ENCODE measurements at places on chromosomes 7 and 10.

DNA sequence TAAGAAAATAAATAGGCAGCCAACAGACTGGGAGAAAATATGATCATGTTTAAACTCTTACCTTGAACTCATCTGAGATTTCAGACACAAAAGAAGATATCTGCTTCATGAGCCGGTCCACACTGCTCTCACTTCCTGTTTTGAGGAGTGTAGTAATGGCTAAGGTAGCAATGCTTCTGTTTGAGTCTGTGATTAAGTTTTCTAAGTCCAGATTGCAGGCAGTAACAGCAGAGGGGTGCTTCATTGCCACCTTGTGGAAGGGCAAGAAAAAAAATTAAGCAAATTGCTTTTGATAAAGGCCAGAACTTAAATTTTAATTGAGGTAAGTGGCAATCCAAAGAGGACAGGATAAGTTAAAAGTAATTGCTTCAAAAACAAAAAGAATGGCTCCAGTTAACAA lies 69.1 kb downstream of the MEST start:
- no peak for DNase-seq

GRCh38 chr7:101947899-101948298 lies 130.5 kb downstream of the CUX1 start:
- no peak for DNase-seq

DNA sequence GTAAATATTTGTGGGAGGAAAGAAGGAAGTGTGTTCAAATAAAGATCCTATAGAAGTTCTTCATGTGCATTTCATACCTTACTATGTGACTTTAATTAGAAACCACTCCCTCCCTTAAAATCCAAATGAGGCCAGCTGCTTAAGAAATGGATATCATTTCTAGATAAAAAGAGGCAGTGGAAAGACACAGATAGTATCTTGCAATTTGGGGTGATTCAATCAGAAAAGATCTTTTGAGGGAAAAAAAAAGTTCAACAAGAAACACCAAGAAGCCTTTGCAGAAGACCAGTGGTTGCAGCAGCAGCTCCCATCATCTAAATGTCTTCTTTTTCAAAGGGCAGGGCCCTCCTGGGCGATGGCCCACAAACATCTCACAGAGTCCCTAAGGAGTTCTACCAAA lies 200.1 kb downstream of the LRRN3 start:
- no peak for DNase-seq

DNA sequence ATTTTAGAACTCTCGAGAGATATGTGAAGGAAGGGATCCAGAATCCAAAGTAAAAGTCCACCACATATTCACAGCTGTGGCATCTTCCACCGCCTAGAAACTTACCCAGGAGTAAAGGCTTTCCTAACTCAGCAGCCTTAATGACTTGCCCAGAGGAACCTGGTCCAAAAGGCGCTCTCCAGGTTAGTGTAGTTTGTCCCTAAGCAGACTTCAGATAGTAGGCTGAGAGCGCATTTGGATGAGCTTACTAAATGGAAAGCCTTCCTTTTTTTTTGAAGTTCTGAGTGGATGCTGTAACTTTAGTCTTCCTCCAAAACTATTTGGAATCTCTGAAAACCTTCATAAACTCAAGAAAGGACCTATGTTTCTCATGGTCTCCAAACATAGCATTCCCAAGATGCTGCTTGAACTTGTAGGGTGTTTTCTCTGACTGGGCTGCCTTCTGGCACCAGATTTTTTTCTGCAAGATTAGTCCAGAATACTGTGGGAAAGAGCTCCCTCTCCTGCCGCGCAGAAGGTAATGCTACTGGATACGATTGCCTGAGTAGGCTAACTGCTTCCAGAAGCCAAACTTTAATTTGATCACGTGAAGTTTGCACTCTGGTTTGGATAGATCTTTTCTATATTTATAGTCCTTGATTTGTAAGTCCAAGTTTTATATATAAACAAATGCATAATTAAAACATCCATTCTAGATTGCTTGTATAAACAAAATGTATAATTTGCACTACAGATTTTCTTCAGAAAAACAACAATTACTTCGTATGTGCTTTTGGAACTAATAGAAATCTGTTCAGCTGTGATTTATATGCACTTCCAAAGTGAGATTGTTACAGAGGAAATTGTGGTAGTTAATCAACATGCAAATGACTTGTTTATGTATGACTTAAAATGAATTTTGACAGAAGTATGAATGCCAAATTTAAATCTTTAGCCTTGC lies 19.6 kb upstream of the GPR37 start:
- peak; percentile 60 for DNase-seq

GRCh38 chr10:22246680-22247391 lies 29.0 kb upstream of the EBLN1 start:
- no peak for DNase-seq

DNA sequence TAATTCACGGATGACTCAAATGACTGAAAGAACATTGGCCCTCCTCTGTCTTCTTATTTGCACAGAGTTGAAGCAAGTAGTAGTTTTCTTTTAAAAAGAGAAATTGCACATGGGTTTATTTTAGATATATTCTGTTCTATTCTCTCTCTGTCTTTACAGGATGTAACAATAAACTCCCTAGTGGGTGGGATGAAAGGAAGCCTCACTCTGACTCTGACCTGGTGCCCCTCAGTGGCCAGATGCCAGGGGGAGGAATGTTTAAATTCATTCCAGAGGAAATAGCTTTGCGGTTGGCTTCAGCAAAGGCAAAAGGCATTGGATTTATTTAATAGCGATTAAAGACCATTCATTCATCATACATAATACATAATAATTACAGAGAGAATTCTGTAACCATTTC lies 156.4 kb upstream of the MTPN start:
- DNase-seq: peak; percentile 10

GRCh38 chr7:104552102-104552501 lies 223.7 kb downstream of the LHFPL3 start:
- DNase-seq: peak; percentile 86

GRCh38 chr7:142345811-142346210 lies 88.0 kb upstream of the PRSS58 start:
- DNase-seq: no peak

DNA sequence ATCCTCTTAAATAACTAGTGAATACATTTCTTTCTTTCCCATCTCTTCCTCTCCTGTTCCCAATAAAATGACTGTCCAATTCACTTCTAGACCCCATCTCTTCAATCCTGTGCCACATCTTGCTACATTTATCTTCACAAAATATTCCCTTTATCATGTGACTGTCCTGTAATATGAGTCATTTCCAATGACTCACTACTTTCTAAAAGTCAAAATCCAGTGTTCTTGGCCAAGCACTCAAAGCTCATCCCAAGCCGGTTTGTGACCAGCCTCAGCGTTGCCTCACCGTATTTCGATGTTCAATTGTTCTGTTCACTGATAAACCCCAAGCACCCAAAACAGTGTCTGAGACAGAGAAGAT lies 104.7 kb downstream of the PARD3 start:
- DNase-seq: no peak

DNA sequence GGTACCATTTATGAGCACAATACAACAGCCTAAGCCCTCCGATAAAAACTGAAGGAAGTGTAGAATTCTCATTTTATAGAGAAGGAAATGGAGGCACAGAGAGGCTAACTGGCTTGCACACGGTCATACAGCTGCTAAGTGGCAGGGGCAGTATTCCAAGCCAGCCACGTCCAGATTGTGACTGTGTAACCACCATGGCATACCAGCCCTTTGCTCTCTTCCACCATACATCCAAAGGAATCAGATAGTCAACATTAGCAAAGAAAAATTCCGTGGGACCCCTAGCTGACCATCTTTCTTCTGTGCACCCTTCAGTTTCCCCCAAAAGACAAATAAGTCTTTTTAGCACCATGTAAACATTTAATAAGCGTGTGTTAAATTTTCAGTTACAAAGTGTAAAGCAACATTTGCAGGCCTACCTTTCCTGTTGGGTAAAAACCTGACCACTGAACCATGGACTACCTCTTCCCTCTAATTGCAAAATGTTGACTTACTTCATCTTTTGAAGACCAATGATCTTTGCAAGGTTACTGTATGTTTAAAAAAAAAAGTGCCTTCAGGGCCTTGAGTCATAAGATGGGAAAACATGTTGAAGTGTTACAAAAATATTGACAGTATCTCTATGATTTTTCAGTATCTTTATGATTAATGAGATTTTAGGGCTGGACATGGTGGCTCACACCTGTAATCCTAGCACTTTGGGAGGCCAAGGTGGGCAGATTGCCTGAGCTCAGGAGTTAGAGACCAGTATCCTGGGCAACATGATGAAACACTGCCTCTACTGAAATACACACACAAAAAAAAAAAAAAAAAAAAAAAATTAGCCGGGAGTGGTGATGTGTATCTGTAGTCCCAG lies 24.3 kb upstream of the PDZD8 start:
- no peak for DNase-seq

GRCh38 chr10:12400266-12400931 lies 51.1 kb downstream of the CAMK1D start:
- no peak for DNase-seq

- peak; percentile 92 for DNase-seq
These were observed 39.8 kb downstream of the SPOCK2 start for GRCh38 chr10:72048450-72049124.

DNA sequence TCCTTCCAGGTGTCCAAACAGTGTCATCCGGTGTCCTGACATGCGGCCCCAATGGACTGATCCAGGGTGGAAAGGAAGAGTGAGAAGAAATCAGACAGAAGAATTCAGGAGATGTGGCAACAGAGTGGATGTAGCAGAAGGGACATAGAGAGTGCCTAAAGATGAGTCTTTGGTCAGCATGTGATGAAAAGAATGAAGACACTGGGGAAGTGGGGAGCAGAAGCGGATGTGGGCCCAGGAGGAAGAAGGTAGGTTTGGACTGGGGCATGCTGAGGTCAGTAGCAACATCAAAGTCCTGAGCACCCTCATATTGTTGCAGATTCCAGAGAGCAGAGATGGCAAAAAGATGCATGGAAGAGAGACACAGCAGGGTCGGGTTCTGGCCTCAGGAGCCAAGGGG lies 71.8 kb upstream of the STEAP1B start:
- no peak for DNase-seq

- peak; percentile 80 for DNase-seq
These were observed at the start of gene IGF2BP3 for GRCh38 chr7:23470330-23471105. Gene IGF2BP3, minus strand, starts transcription at chr7:23470491. Its CDS starts 381 bp downstream, at chr7:23470110.

DNA sequence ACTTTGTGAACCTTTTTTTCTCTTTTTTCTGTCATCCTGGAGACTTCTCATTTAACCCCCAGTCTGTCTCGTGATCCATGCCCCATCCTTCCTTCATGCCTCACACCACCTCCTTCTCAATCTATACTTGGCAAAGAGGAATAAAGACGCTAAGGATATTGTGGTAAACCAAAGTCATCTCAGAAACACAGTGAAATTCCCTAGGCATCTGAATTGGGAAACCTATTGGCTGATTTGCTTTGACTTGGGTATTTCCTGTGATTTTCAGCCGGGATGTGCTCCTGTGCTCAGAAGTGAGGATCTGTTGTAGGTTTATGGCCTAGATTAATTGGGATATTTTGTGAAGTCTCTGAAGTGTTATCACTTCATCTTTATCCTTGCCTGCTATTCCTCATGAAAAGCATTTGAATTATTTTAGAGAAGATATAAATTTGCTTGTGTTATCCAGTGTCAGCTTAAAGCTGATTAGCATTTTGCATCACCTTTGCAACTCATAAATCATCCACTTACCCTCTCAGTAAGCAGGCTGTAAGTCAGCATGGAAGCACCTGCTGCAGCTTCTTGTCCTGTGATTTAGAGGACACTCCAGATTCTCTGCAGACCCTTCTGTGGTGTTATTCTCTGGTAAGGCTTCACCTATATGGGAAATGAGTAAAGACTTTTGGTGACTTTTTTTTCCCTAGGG lies 138.0 kb downstream of the AUTS2 start:
- DNase-seq: no peak

DNA sequence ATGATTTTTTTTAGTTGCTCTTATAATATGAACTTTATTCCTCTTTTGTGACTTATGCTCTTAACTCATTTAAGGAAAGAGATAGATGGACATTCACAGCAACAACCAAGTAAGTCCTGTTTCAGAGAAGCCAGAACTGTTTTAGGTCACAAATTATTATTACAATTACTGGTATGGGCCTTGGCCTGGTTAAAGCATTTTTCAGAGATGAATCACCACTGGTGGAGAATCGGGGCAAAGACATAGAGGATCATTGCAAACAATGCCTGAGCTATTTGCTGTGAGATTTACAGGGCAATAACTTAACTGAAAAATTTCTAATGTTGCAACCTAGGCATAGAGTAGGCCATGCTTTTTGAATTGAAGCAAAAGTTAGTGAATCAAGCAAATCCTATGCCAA lies 138.0 kb upstream of the YAE1 start:
- no peak for DNase-seq

DNA sequence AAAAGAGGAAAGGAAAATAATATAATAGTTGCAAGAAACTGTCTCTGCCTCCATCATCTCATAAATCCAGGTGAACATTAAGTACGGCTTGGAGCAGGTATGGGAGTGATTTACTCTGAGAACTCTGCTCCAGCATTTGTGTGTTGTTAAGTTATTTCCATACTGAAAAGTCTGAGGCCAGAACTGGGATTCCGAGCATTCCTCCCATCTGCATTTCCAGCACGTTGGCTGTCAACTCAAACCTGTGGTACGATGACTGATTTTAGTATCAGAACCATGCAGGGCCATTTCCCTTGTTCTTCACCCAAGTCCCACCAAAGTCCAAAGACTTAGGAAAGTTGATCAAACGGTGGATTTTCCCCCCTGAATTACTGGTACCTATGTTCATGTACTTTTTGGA lies 104.9 kb downstream of the CREB5 start:
- no peak for DNase-seq

DNA sequence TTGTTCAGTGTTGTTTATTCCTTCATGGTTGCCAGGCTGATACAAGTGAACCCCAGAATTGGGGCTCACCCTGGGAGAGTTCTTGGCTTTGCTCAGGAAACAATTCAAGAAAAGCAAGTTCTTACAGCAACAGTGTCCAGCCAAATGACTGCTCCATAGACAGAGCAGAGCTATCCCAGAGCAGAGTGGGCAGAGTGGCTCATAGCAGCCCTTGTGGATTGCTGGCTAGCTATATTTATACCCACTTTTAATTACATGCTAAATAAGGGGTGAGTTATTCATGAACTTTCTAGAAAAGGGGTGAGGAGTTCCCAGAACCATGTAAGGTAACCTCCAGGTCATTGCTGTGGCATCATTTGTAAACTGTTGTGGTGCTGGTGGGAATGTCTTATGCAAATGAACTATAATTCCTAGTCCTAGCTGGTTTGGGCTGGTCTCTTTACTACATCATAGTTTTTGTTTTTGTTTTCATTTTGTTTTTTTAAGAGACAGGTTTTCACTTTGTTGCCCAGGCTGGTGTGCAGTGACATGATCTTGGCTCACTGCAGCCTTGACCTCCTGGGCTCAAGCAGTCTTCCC lies 59.9 kb upstream of the HBP1 start:
- DNase-seq: no peak

GRCh38 chr10:129961157-129961701 lies 2.8 kb downstream of the EBF3 start:
- no peak for DNase-seq

- DNase-seq: no peak
These were observed 176.1 kb upstream of the KLF6 start for GRCh38 chr10:3961082-3961481.

DNA sequence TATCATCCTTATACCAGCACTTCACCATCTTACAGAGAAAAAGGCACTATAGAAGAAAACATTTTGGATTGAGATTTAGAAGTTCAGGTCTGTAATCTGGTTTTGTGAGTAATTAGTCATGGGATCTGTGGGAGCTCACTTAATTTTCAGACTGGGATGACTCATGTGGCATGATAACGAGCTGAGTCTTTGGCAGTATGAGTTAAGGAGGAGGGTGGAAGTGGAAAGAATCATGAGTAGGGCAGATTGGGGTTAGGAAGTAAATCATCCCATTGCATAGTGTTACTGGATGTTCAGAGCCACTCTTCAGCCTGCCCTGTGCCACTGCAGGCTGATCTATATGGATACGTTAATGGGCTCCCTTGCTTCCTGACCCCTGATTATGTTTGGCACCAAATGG lies 64.9 kb downstream of the ZNF92 start:
- DNase-seq: no peak

Data from nephron progenitor cell (in vitro differentiated cells).